SHP77 treated with DMSO at 0.1 percent for 48 hours (cell line): ENCODE measurements at places on chromosomes 5 and 9.

- no peak for DNase-seq
Observed at GRCh38 chr9:104896131-104896530, 31.8 kb downstream of the ABCA1 start.

- no peak for DNase-seq
Observed at GRCh38 chr5:80756292-80756691, 101.5 kb upstream of the DHFR start.

DNA sequence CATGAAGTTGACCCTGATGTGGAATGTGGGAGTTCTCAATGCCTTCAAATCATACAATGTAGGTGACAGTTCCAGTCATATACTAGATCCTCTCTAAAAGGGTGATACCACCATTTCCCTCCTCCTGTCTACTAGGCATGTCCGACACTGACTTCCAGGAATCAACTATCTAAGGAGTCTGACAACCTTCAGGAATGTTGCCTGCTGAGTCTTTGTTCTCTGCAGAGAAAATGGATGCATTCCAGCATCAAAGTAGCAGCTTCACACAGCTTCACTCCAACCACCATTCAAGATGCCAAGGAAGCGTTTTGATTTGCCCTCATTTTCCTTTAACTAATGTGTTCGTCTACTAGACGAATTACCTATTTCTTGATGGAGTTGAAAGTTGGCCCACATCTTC is 530.2 kb downstream of the EBF1 start:
- DNase-seq = no peak

- DNase-seq = no peak
Observed at GRCh38 chr5:33769196-33769595, 122.6 kb downstream of the ADAMTS12 start.

GRCh38 chr5:60257596-60258271 is 364.2 kb upstream of the PDE4D start:
- no peak for DNase-seq

DNA sequence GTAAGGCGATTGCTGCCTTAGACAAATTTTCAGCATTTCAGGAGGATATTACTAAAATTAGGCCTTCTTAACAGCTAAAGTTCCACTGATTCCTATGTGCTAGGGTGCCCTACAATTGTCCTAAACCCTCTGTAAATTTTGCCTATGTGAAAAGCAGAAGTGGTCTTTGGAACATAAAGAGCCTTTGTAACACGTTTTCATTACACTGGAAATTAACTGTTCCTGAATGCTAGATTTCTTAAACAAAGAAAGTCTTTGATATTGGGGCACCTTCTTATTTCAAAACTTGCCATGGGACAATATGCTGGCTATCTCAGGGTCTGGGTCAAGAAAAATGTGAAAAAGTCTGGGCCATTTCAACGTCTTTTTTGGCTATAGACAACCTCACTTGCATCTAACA is 60.4 kb upstream of the MOCS2 start:
- no peak for DNase-seq

- no peak for DNase-seq
Observed at GRCh38 chr5:134101686-134102439, 12.6 kb upstream of the TCF7 start.

DNA sequence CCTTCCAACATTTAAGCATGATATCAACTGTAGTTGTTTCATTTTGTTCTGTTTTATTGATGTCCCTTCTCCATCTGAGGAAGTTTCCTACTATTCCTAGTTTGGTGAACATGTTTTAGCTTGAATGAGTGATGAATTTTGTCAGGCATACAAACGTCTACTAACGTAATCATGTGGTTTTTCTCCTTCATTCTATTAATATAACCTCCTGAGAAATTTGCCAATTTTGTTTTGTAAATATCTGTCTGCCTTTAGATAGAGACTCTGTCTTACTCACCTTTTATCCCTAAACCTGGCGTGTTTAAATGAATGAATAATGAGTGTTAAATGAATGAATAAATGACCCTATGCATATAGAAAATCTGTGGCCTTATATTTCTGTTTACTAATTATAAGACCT is 26.5 kb upstream of the NREP start:
- DNase-seq = no peak

GRCh38 chr5:139137697-139138096 is 60.5 kb downstream of the SIL1 start:
- DNase-seq = peak; percentile 73

DNA sequence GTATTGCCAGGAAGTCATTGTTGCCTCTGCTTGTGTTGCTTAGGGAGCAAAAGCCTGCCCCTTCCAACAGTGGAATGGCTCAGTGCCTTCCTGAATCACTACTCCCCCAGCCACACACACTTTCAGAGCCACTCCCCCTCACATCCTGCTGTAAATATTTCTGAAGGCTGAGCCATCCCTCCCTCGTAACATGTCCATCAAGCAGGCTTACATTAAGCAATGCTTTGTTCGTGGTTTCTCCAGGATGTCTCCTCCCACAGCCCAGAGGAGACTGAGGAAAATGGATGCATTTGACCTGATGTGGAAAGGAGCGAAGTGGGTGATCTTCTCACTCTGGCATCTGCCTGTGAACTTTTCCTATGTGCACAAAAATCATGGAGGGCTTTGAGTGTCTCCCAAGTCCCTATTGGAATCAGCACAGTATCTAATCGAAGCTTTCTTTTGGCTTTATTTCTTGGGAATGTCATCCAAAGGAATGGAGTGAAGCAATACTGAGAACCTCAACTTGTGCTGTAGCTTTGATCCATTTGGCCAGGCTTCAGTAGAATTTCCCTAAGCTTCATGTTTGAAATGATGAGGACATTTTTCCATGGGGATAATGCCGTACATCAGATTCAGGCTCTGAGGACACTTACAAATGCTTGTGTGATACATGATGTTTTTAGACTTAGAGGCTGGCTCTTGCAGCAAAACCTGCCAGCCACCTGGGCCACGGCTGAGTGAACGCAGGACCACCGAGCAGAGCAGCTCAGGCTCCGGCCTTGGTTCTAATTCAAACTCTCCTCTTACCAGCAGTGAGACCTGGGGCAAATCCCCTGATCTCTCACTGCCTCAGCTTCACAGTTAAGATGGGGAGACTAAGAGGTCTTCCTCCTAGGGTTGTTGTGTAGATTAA is 389.1 kb downstream of the ENC1 start:
- DNase-seq = no peak

- DNase-seq = no peak
Observed at GRCh38 chr5:132086277-132086794, 12.7 kb downstream of the CSF2 start.

GRCh38 chr5:81010336-81011169 is 50.4 kb downstream of the RASGRF2 start:
- DNase-seq = no peak

DNA sequence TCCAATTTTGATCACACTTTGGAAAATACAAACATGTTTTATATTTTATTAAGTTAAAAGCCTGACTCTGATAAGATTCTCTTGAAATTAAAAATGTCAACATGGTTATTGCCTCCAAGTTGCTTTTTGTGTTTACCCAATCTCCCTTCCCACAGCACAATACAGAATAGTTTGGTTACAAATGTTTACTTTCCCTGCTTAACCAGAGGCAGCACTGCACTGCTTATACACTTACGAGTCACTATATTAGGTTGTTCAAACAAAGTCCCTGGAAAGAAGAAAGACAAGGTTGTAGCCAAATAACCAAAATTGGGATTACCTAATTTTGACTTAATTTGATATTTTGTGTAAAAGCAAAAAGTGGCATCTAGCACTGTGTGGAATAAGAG is 25.9 kb downstream of the SRFBP1 start:
- DNase-seq = no peak

GRCh38 chr5:995318-995717 is 13.3 kb upstream of the NKD2 start:
- no peak for DNase-seq

GRCh38 chr5:127924606-127925005 is 159.0 kb upstream of the SLC12A2 start:
- no peak for DNase-seq

- DNase-seq = no peak
Observed at GRCh38 chr5:773517-774264, 10.8 kb downstream of the ZDHHC11B start.

DNA sequence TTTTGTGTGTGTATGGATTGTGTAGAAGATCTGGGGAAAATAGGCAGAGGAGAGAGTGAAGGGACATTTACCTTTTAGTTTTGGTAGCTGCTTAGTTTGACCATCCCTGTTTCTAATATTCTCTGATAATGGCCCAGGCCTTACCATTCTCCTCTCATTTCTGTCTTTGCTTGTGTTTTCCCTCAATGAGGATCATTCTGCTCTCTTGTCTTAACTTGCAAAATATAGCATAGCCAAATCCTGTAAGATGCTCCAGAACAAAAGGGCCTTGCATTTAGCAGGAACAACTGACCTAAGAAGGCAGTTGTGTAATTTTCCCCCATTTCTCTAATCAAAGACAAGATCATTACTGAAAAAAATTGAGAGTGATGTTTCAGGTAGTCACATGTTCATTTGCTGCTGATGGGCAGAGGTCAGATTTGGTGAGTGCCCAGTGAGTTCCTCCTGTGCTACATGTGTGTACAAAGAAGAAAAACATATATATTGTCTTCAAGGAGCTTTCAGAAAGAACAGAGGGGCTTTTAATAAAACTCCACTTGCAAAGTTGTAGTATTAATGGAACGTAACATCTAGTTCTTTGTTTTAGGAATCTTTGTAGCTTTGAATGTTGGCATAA is 139.5 kb downstream of the KDM4C start:
- DNase-seq = no peak

- no peak for DNase-seq
Observed at GRCh38 chr9:135896205-135896604, 11.1 kb downstream of the CAMSAP1 start.

DNA sequence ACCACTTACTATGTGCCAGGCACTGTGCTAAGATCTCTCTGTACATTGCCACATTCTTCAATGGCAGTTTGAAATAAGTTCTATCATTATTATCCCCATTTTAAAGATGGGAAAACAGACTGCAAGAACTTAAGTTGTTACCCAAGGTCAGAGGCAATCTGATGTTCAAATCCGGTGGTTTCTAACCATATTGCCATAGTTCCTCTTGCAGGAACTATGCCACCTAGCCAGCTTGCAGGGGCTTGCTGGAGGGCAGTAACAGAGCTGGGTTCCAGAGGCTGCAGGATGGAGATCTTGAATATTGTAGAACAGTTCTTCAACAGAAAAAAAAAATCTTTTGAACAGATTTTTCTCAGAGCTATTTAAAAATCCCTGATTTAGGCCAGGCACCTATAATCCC is 71.8 kb upstream of the TNFAIP8 start:
- no peak for DNase-seq

DNA sequence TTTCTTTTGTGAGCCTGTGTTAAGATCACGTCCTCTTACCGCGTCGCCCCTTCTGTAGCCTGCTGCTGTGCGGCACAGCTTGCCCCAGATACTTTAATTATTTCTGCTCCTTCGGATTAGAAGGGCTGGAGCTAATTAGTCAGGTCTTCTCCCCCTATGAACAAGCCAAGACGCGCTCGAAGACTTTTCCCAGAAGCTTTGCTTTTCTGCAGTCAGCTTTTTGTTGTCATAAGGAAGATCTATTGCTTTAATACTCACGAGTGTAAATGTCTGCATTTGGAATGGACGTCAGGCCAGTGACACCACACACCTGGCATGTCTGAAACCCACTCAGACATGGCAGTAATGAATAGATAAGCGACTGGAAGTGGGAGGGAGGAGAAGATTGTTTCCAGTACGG is 37.0 kb downstream of the PRUNE2 start:
- no peak for DNase-seq

GRCh38 chr5:179729303-179729702 is 3.3 kb upstream of the MAML1 start:
- no peak for DNase-seq

- DNase-seq = peak; percentile 20
Observed at GRCh38 chr9:17116400-17116837, 18.4 kb upstream of the CNTLN start.

DNA sequence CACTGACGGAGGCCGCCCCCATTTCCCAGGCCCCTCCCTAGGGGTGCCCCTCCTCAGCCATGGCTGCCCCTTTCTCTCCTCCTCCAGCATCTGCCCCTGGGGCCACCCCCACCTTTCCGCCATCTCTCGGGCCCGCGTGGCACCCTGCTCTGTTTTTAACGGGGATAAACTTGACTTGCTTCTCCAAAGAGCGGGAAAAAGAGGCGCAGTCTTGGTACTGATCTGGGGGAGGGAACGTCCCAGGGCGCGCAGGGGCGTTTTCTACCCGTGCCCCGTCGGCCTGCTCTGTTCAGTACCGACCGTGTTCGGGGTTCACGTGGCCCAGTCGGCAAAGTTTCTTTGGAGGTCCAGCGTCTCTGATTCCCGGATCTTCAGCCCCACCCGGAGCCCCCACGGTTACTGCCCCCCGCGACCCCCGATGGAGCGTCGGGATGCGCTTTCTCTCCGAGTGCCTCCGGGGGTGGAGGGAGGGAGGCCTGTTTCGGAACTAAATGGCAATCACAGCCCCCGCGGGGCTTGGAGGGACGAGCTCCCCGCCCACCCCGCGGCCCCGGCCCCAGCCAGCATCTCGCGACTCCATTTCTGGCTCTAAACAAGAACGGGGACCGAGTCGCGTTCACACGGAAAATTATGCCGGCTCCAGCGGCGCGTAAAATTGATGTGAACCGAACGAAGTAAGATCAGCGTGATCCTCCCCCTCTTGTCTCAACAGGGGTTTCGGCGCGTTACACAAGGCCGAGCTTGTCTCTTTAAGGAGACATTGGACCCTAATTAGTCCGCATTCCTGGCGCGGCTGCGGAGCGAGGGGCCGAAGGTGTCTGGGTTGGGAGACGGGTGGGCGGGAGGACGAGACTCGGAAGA is 1.1 kb upstream of the TLE4 start:
- DNase-seq = no peak

GRCh38 chr9:27847818-27848217 is 274.5 kb upstream of the C9orf72 start:
- no peak for DNase-seq

- no peak for DNase-seq
Observed at GRCh38 chr5:7894860-7895259, 25.9 kb downstream of the MTRR start.

DNA sequence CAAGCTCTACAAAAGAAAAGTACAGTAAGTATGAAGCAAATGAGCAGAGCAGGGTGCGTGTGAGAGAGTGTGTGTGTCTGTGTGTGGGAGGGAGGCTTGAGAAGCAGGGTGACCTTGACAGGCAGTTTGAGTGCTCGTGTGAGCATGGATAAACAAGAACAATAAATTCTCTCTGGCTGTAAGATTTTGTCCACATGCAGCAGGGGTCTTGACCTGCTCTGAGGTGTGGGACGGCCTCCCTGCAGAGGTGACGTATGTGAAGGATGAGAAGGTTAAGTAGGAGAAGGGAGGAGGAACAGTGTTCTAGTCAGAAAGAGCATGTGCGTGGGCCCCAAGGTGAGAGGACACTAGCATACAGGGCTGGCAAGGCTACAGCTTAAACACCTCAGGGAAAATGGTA is 49.0 kb downstream of the SPTLC1 start:
- no peak for DNase-seq

DNA sequence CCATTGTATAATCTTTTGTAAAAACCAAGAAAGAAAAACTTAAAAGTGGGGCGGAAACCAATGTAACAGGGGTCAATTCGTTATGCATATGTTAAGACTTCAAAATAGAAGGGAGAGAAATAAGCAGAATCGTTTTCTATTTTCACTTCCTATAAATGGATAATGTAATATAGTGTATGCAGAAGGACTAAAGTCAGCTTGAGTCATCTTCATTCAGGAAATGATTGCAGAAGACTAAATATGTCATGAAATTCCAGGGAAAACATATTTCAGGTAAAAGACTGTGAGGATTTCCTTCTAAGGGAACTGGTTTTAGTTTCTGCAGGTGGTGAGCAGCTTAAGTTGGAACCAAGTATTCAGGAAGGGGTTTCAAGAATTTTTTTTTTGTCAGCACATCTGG is 753.3 kb downstream of the IRX1 start:
- DNase-seq = no peak
